ENCODE measurements at places on chromosomes 5 and 9. TPM values are rescaled to one million over a fixed set of nuclear protein-coding genes. Genes with fewer than 3 reads are reported as not detected.

FIBCD1 gene
- total RNA-seq, result not detected

DNA sequence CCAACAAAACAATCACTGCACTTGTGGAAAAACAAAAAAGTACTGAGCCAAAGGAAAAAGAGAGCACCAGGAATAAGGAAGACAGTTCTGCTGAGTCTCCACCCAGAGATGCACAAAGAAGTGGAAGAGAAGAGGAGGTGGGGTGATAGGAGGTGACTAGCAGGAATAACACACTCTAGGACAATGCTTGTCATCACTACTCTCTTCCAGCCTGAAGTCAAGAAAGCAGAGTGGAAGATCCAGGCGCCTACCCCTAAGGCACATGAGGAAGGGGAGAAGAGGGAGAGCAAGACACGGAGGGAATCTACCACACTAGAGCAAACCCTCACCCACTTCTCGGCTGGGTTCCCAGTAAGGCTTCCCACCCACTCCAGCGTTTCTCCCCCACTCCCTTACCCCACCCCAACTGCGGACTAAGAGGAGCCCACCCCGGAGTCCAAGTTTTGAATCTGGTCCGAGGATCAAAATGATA, 1.7 kb downstream of the SLIT3 start:
- H3K36me3 ChIP-seq, result peaks cover 3% of the 10 kb centered on the region
- DNase-seq, result no peak
- peaks cover 45% of the 10 kb centered on the region for H3K27me3 ChIP-seq
- no peak overlapping the region for H3K27ac ChIP-seq
- no peak overlapping the region for H3K4me3 ChIP-seq

ACTBL2 gene
- total RNA-seq, result not detected

CNTNAP3 gene
- total RNA-seq, result not detected

SIGMAR1 gene
- total RNA-seq, result 61.0 TPM

DNA sequence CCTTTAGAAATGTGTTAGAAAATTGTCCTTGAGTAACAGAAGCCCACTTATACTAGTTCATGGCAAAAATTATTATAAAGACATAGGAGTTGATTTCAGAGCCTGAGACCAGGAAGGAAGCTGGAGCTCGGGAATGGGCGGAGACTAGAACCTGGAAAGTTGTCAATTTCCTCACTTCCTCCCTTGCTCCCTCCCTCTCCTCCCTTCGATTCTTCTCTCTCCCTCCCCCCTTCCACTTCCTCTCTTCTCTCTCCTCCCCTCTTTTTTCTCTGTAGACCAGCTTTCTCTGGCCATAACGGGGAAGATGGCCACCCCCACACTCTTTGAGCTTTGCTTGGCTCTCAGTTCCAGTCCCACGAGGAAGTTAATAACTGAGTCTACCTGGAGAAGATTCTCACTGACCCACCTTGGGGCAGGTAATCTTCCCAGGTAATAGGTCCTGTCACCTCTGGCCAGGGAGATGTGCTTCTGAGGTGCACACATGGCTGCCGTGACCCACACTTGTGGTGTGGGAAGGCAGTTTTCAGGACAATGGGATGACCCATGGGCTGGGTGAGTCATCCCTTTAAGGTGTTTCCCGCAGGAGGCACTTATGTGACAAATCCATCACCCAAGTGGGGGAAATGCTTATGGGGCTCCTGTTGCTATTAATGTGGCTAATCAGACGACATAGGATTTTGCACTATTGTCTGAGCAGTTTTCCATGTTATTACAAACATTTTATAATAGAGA, 78.7 kb downstream of the HSPA4 start:
- no peaks in the 10 kb centered on the region for H3K27me3 ChIP-seq
- no peak overlapping the region for H3K27ac ChIP-seq
- no peaks in the 10 kb centered on the region for H3K36me3 ChIP-seq
- DNase-seq, result no peak
- H3K4me1 ChIP-seq, result no peaks in the 10 kb centered on the region

- H3K27ac ChIP-seq, result peak overlapping the region; percentile 92
- H3K4me3 ChIP-seq, result peak overlapping the region; percentile 93
- H3K27me3 ChIP-seq, result no peaks in the 10 kb centered on the region
- peaks cover 54% of the 10 kb centered on the region for H3K4me1 ChIP-seq
- no peak for DNase-seq
These were observed 806 bp upstream of the CDC42SE2 start for GRCh38 chr5:131262953-131263541.

DNA sequence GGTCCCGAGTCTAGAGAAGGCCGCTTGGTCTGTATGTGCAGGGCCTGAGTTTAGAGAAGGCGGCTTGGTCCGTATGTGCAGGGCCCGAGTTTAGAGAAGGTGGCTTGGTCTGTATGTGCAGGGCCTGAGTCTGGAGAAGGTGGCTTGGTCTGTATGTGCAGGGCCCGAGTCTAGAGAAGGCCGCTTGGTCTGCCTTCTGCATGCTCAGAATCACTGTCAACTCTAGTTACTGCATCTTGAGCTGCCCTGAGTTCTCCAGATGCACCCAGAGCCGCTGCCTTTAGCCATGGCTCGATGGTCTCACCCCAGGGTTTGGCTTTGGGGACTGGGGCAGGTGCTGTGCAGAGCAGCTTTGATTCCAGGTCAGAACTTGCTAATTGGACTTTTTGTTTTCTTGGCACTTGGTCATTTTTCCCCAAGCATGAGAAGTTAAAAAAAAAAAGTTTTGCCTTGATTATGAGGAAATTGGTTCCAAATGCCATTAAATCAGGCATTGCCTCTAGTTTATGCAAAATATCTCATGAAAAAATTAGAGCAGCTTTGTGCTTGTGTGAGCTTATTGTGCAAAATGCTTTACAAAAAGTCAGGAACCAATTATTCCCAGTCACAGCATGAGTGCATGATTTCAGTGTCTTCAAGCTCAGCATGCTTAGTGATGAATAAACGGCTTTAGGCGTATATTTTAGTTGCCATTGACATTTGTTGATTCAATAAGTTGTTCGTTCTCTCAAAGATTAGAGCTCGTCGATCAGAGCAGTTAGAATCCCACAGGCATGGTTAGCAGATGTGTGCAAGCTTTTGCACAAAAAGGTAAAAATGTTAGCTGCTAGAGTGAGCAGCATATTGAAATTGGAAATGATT, 25.4 kb upstream of the EXOC3 start:
- H3K4me3 ChIP-seq, result no peak overlapping the region
- H3K27ac ChIP-seq, result no peak overlapping the region
- H3K36me3 ChIP-seq, result peaks cover 3% of the 10 kb centered on the region
- H3K4me1 ChIP-seq, result peaks cover 4% of the 10 kb centered on the region

- peaks cover 63% of the 10 kb centered on the region for H3K27me3 ChIP-seq
- no peak overlapping the region for H3K27ac ChIP-seq
- H3K4me1 ChIP-seq, result peaks cover 38% of the 10 kb centered on the region
- no peaks in the 10 kb centered on the region for H3K36me3 ChIP-seq
- DNase-seq, result no peak
- H3K4me3 ChIP-seq, result peak overlapping the region; percentile 95
These were observed 2.6 kb downstream of the EBF1 start for GRCh38 chr5:159096924-159097783.

CARTPT gene
- total RNA-seq, result not detected

GRCh38 chr5:72071906-72072305, 35.4 kb upstream of the MAP1B start:
- no peak for DNase-seq
- H3K4me1 ChIP-seq, result no peaks in the 10 kb centered on the region
- H3K27ac ChIP-seq, result no peak overlapping the region
- peaks cover 42% of the 10 kb centered on the region for H3K27me3 ChIP-seq
- no peaks in the 10 kb centered on the region for H3K36me3 ChIP-seq

DNA sequence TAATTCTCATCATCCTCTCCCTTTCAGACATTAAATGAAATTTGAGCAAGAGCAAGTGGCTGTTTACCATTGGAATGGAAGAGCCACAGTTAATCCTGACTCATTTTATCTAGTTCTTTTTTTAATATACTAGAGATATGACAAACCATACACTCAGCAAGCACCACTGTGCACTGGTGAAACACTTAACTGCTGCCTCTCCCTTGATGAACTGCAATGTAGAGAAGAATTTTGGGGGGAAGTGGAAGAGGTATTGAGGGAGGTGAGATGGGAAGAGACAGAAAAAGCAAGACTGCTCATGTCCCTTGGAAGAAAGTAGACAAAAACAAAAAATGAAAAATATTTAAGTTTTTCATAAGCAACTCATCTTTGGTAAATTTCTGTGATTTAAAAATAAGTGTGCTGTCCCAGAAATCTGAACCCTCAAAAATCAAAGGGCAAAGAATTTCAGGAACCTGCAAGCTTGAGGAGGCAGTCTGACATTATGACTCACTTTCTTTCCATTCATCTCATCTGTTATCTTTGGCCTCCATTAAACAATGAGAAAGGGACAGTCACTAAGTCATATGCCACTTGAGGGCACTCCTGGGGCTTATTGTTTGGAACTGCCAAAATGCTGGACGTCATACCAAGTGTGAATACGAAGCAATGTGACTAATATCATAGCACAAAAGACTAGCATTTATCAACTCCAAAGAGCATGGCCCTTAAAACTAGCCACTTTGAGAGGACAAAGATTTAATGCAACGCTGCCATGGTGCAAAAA, 566.8 kb upstream of the DMAC1 start:
- H3K36me3 ChIP-seq, result no peaks in the 10 kb centered on the region
- H3K4me1 ChIP-seq, result peaks cover 16% of the 10 kb centered on the region
- no peak for DNase-seq
- H3K27me3 ChIP-seq, result peaks cover 8% of the 10 kb centered on the region

DNA sequence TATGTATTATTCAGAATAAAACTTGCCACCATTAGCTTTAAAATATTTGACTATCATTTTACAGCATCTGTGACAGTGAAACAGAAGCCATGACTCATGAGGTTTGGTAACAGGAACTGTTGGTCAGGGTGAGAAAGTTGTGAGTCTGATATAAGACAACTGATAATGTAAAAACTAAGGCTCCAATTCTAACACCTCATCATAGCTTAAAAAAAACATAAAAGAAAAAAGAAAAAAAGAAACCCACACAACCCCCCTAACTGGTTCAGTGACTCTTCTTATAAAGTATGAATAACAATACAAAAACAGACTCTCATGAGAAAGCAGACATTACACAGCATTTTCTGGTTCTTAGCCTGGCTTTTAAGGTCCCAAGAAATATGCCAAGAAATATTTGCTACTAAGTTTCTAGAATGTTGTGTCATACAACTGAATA, 85.8 kb downstream of the MRPS27 start:
- H3K4me3 ChIP-seq, result peak overlapping the region; percentile 63
- peak overlapping the region; percentile 82 for H3K27ac ChIP-seq
- H3K27me3 ChIP-seq, result no peaks in the 10 kb centered on the region
- peak; percentile 20 for DNase-seq
- peaks cover 9% of the 10 kb centered on the region for H3K36me3 ChIP-seq

- no peaks in the 10 kb centered on the region for H3K27me3 ChIP-seq
- H3K4me3 ChIP-seq, result no peak overlapping the region
- no peaks in the 10 kb centered on the region for H3K4me1 ChIP-seq
These were observed 14.4 kb downstream of the FREM1 start for GRCh38 chr9:14895806-14896205.

DNA sequence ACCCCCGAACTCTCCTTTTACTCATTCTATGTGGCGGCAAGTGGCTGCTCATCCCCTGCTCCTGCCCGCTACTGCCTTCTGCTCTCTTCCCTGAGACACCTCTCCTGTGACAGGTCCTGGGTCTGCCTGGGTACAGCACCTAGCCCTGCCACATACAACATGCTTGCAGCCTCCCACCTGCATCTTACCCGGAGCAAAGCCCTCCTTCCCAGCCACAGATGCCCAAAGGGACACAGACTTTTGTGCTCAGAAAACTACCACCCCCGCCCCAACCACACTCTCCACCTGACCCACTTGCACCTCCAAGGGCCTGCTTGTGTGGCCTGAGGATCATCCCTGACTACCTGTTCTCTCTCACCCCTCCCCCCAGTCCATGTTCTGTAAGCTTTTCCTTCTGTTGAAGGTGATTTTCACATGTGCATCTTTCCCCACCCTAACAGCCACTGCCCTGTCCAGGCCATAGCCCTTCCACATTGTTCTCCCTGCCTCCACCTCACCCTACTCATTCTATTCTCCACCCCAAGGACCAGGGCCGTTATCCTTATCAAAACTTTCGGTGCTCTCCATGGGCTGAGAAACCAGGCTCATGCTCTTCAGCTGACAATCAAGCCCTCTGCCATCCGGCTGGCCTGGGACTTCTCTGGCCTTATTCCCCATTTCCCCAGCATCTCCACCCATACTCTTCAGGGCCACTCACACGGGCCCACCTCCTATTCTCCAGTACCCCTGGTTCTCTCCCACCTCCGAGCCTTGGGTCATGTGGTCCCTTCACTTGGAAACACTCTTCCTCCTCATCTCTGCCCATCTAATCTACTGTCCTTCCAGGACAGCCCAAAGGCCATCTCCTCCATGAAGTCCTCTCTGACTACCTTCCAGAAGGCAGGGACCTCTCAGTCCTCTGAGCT, 46.4 kb upstream of the ALDH1B1 start:
- DNase-seq, result no peak
- H3K4me1 ChIP-seq, result no peaks in the 10 kb centered on the region
- peaks cover 28% of the 10 kb centered on the region for H3K27me3 ChIP-seq
- H3K27ac ChIP-seq, result no peak overlapping the region

PCDHB8 gene
- not detected for total RNA-seq

POU4F3 gene
- total RNA-seq, result not detected

FOXD4 gene
- 0.38 TPM for total RNA-seq

IL3 gene
- total RNA-seq, result 6.2 TPM

GRCh38 chr9:94812343-94812742, 85.8 kb downstream of the AOPEP start:
- no peaks in the 10 kb centered on the region for H3K27me3 ChIP-seq
- peaks cover 6% of the 10 kb centered on the region for H3K4me1 ChIP-seq
- H3K36me3 ChIP-seq, result no peaks in the 10 kb centered on the region
- no peak overlapping the region for H3K4me3 ChIP-seq

TAF11L13 gene
- total RNA-seq, result not detected

GRCh38 chr9:80699511-80699998, 989.8 kb downstream of the TLE1 start:
- no peak overlapping the region for H3K4me3 ChIP-seq
- DNase-seq, result no peak
- H3K4me1 ChIP-seq, result no peaks in the 10 kb centered on the region

DNA sequence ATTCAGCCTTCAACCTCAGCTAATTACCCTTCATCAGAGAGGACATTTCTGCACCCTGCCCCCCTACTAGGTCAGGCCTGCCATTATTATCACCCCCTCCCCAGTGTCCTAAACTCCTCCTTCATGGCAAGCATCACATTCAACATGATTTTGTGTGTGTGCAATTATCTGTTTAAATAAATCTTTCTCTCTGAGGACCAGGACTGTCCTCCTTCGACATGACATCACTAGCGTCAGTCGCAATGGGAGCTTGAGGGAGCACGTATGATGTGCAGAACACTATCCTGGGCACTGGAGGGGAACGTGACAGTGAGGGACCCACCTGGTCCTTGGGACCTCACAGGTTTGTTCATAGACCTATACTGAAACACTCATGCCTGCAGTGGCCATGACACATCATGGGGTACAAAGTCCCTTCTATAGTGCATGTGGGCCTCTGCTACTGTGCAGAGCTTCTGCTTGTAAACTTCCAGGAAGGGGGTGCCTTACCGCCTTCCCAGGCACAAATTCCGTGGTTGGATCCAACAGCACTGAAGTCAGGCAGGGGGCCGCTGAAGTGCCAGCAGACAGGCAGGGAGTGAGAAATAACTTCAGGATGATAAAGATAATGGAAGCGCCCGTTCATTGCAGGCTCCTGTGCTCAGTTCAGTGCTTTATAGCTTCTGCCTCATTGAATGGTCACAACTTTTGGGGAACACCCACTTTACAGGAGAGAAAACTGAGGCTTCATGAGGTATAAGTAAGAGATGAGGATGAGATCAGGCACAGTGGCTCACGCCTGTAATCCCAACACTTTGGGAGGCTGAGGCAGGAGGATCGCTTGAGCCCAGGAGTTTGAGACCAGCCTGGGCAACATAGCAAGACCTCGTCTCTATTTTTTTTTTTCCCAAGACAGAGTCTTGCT, 36.0 kb upstream of the STXBP1 start:
- no peaks in the 10 kb centered on the region for H3K27me3 ChIP-seq
- no peak for DNase-seq
- no peak overlapping the region for H3K27ac ChIP-seq

Measured in activated T-cell treated with anti-CD3 and anti-CD28 coated beads, Interleukin-2, amount 50 U/mL, for 72 hours (primary cell).